ENCODE measurements at places on chromosomes 1 and 21. TPM values are rescaled to one million over a fixed set of nuclear protein-coding genes. Genes with fewer than 3 reads are reported as not detected.

Gene AGL
- 12.9 TPM for total RNA-seq

Gene TRIM63
- total RNA-seq, result not detected

Gene FOXD2
- 0.07 TPM for total RNA-seq

Gene EXO1
- total RNA-seq, result 63.5 TPM

Gene OR10J1
- total RNA-seq, result not detected

Gene SPRR2G
- total RNA-seq, result not detected

Gene GBP5
- total RNA-seq, result 110 TPM

Gene ELF3
- 0.14 TPM for total RNA-seq

Gene PPM1J
- 1.4 TPM for total RNA-seq

Gene AMY2A
- not detected for total RNA-seq

Gene OTUD7B
- 38.8 TPM for total RNA-seq

Gene IFNLR1
- total RNA-seq, result 5.3 TPM

Gene NUDT17
- total RNA-seq, result 2.5 TPM

Gene PTPN7
- 475 TPM for total RNA-seq

Gene ZDHHC18
- total RNA-seq, result 77.3 TPM

Gene PDZK1
- total RNA-seq, result 0.16 TPM

Gene GABRD
- total RNA-seq, result not detected
